MM.1S (cell line): ENCODE measurements at places on chromosomes 4 and X.

DNA sequence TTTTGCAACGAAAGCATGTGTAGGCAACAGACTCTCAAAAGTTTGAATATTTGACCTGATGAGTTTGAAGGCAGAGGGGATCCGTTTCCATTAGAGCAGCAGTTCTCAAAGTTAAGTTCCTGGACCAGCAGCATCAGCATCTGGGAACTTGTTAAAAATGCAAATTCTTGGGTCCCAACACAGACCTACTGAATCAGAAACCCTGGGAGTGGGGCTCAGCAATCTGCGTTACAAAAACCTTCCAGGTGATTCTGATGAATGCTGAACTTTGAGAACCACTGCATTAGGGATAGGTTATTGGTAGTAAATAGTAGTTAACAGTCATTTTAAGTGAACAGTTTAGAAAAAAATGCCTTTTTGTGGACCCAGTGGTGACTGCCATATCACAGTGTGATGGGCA, 98.8 kb downstream of the PDE5A start:
- DNase-seq = no peak

DNA sequence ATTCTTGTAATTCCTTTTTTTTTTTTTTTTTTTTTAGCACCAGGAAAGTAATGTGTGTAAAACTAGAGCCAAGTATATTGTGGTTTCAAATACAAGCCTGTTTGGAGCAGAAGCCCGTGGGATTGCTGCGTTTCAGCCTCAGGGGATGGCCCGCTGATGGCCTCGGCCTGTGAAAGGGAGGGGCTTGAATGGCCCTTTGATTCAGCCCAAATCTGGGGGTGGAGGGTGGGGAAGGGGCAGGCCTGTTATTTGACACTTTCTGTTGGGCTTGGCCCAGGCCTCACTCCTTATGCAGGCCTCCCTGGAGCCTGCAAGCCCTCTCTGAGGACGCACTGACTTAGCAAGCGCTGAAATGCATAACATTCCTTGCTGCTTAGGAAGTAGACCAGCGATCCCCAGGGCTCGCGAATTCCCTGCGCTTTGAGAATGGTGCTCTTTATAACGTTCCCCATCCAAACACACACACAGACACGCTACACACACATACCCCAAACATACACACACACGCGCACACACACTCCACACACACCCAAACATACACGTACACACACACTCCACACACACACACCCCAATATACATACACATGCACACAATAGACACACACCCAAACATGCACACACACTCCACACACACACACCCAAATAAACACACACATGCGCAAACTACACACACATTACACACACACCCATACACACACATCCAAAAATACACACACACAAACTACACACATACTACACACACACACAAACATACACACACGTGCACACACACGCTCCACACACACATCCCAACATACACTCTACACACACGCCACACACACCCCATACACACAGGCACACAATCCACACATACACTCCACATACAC, 29.6 kb downstream of the TLR10 start:
- DNase-seq = no peak

DNA sequence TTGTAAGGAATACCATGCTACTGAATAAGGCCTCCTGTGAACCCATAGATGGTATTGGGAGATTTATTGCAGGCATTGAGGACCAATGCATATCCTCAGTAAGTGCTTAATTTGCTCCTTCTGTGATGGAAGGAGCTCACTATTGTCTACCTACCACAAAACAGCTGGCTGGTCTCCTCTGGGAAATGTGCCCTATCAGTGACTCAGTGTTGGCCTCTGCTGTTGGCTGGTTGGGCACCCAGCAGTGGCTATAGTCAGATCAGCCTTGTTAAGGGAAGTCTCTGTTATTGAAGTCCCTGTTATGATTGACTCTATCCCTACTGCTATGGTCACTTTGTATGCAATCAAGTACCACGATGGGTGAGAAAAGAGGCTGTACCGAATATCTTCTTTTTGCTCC, 27.5 kb upstream of the OTUD4 start:
- DNase-seq = no peak

- peak; percentile 21 for DNase-seq
Observed at GRCh38 chr4:27692868-27693634, 832.4 kb downstream of the STIM2 start.

GRCh38 chrX:115058276-115058675, 40.9 kb upstream of the IL13RA2 start:
- no peak for DNase-seq

GRCh38 chr4:53920116-53920515, 144.3 kb downstream of the CHIC2 start:
- no peak for DNase-seq

DNA sequence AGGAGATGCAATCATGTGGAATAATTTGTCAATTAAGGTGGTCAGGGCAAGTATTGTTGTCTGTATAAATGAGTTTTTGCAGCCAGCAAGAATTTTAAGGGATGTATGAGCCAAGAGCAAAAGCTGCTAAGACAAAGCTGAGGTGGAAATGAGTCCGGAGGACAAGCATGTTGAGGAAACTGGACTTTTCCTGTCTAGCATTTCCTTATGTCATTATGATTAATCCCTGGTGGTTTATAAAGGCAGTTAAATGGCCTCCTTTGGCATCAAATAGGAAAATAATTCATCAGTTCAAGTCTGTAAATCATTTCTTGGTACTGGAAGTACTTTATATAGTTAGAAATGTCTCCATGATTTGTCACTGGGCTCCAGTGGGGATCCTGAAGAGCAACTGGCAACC, 61.6 kb upstream of the TEX13A start:
- no peak for DNase-seq
